ENCODE measurements at places on chromosomes 7 and 10.

DNA sequence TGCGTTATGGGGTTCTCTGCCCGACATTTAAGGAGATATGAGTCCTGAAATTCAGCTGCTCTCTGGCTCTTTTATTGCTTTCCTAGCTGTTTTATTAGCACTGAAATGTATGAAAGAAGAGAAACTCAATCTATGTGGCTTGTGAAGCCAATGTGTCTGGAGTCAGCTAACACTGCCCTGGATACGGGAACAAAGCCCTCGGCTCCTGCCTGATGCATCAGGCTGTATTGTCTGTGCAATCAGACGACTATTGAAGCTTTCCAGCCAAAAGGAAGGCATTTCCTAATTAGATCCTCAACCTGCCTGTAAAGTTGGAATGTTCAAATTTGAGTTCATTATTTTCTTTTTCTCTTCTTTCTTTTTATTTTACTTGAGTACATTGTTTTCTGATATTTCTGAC lies 22.0 kb upstream of the TM9SF3 start:
- no peak for DNase-seq

DNA sequence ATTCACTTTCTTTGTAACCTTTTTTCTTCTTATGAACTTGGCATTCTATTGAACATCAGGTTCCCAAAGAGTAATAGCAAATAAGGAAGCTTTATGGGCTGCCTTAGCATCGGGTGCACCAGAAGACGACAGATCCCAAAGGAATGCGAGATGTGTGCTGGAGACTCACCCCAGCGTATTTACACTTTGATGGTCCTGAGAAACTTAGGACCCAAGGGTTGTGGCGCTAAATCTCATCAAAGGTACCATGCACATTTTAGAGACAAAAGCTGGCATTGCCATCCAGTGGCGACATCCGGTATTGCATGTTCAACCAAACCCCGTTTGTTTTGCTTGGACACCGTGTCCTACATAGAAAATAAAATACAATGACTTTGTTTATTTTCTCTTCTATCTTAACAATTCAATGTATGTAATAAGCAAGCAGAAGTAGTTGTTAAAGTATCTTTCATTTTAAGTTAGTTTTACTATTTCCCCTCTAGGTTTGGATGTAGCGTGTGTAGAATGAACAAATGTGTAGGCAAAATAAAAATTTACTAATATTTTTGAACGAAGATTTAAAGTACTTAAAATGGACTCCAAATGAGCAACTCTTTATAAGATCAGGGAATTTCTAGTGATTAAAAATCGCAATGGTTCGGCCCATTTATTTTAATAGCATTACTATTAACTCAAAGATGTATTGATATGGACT lies 1154.8 kb downstream of the GATA3 start:
- no peak for DNase-seq

- peak; percentile 81 for DNase-seq
Measured at GRCh38 chr7:171364-171904, 20.9 kb upstream of the FAM20C start.

DNA sequence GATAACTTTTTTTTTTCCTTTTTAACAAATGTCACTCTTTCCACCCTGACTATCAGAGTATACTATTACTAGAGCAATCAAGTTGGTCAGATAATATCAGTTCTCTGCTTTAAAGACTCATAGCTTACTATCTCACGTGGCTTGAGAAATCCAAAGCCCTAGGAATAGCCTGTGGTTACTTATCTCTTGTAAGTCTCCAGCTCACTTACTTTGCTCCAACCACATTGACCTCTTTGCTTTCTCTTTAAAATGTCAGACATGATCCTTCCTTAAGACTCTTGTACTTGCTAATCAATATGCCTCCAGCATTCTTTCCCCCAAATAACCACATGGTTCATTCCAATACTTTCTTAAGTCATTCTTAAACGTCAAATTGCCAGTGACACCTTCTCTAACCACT lies 1292.2 kb downstream of the REEP3 start:
- no peak for DNase-seq

DNA sequence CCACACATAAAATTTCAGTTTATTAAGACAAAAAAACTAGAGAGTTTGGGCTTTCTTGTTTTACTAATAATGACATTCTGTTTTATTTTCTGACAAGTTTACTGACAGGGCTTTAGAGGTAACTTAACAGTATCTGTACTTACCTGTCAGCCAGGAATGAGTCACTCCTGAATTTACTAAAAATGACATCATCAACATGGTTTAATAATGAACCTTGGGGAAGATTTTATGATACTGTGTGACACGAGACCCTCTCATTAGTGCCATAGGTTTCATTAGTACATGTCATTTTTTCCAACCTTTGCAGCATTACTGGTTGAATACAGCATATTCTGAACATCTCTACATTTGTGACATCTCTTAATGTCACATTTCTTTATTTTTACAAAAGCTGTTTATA lies 131.1 kb downstream of the KCND2 start:
- no peak for DNase-seq

GRCh38 chr7:30466266-30466665 lies 12.3 kb downstream of the NOD1 start:
- DNase-seq = no peak

DNA sequence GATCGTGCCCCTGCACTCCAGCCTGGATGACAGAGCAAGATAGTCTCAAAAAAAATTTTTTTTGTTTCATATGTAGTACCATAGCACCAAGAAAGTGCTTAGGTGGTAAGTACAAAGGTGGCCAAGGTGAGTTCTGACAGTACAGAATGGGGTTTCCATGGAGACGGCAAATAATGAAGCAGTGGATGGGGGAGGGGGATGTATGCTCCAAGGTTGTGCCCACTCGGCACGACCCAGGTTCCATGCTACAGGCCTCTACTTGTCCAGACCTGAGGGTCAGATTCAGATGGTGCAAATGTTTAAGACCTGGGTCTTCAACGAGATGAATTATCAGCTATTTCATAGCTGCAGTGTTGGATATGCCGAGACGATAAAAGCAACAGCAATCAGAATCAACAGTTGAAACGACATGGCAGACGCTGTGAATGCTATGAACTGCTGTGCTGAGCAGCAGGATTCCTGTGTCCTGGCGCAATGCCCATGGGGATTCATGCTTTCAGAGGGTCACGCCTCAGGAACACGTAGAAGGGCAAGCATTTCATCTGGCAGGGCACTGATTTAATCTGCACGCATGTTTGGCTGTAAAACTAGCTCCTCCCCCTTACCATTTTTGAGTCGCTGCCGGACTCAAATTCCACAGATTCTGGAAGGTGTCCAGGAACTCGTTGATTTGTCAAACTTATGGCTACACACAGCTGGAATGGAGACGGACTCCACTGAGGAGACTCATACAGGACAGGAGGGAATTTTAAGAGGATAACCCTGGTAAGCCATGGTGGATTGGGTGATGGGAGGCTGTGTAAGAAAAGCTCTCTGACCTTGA lies 256.5 kb downstream of the FRMD4A start:
- DNase-seq = no peak

- DNase-seq = no peak
Measured at GRCh38 chr10:15672469-15672868, 47.3 kb downstream of the ITGA8 start.

DNA sequence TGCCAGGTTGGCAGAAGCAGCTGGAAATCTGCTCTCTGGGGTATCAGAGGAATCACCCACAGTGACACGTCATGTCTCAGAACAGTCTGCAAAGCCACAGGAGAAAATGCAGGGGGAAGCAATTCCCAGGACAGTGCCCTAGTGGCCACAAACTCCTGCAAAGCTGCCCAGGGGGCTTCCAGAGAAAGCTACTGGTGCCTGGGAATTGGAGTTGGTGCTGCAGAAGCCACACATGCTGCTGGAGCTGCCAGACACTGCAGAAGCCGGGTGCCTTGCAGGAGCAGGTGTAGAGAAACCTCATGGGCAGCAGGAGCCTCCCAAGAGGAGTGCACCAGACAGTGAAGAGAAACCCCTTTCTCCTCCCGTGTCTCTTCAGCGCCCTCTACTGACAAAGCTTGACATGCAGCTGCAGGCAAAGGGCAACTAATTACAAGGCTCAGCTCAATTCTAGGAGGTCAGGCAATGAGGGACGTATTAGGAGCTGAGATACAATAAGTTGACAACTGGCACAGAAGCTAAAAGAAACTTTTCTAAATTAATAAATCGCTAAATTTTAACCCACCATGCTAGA lies 30.2 kb upstream of the NUB1 start:
- DNase-seq = no peak

DNA sequence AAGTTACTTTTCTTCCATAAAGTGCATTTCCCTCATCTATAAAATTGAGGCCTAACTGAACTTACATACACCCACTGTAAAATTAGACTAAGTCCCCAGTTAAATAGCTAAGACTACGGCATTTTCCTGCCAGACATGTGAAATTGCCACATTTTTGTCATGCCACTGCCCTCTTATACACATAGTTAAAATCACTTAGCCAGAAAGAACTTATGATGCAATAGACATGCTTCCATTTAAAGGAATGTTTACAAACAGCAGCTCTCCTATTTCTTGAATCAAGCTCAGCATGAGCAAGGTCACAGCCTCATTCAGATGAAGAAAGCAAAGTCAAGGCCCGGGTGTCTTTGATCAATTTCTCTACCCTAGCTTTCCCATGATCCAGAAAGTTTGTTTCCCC lies 175.7 kb downstream of the LRRN3 start:
- no peak for DNase-seq

- DNase-seq = no peak
Measured at GRCh38 chr10:80648106-80648505, 110.4 kb downstream of the SH2D4B start.

DNA sequence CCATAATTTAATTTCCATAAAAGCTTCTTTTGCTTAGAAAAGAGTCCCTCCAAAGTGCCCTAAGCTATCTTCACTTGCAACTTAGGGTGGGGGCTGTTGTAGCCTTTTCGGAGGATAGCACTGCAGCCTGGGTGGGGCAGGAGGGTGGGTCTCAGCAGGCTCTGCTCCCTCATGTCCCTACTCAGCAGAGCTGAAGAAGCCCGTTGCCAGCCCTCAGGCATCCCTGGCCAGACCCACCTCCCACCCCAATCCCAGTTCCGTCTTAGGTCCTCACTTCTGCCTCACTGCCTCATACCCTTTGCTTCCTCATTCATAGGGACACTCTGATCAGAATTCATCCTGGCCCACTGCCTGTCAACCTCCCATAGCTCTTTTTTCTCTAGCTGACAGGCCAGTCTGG lies 99.8 kb upstream of the ZMIZ1 start:
- no peak for DNase-seq

DNA sequence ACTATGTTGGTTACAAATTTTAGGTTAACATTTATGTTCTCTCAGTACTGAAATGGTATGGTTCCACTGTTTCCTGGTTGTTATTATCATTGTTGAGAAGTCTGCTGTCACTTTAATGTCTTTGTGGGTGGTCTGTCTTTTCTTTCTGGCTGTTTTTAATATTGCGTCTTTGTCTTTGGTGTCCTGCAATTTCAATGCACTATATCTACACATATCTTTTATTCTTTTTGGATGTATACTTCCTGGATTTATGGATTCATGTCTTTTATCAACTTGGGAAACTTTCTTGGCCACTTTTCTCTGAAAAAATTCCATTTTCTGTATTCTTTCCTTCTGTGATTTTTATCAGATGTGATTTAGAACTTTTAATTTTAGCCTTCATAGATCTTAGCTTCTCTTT lies 250.2 kb downstream of the BUB3 start:
- no peak for DNase-seq
